ENCODE measurements at places on chromosomes 16 and 17. TPM values are rescaled to one million over a fixed set of nuclear protein-coding genes. Genes with fewer than 3 reads are reported as not detected.

The MEFV gene
- not detected for total RNA-seq

The PPP1R1B gene
- 1.4 TPM for total RNA-seq

The NLRC5 gene
- 10.0 TPM for total RNA-seq

The SAMD14 gene
- total RNA-seq = 2.8 TPM

The SMIM36 gene
- not detected for total RNA-seq

The HS3ST6 gene
- not detected for total RNA-seq

The KRT32 gene
- total RNA-seq = 0.08 TPM

The C16orf92 gene
- total RNA-seq = not detected

The NPIPB9 gene
- 2.2 TPM for total RNA-seq

The FBXW10 gene
- not detected for total RNA-seq

The ZFPM1 gene
- 0.60 TPM for total RNA-seq

The CMC2 gene
- total RNA-seq = 80.4 TPM

The KCTD13 gene
- 27.7 TPM for total RNA-seq

The CLDN9 gene
- total RNA-seq = not detected

The IRF8 gene
- total RNA-seq = 0.27 TPM

The KRTAP16-1 gene
- not detected for total RNA-seq

The CSH2 gene
- not detected for total RNA-seq

The TEN1 gene
- total RNA-seq = 34.3 TPM

The CHTF8 gene
- 32.7 TPM for total RNA-seq

The CLCN7 gene
- total RNA-seq = 103 TPM

The SEZ6L2 gene
- 22.6 TPM for total RNA-seq

The TSNAXIP1 gene
- 1.6 TPM for total RNA-seq

The HEATR3 gene
- total RNA-seq = 19.6 TPM

The GAS2L2 gene
- not detected for total RNA-seq

The CRHR1 gene
- total RNA-seq = not detected

Data from A375 (cell line).